ENCODE measurements at places on chromosomes 5 and 9. TPM values are rescaled to one million over a fixed set of nuclear protein-coding genes. Genes with fewer than 3 reads are reported as not detected.

MAMDC2 gene
- polyA plus RNA-seq: not detected

IL12B gene
- not detected for polyA plus RNA-seq

CLIC3 gene
- polyA plus RNA-seq: 4.5 TPM

EDIL3 gene
- not detected for polyA plus RNA-seq

BRINP1 gene
- polyA plus RNA-seq: not detected

MCC gene
- 2.4 TPM for polyA plus RNA-seq

CDX1 gene
- not detected for polyA plus RNA-seq

C5orf58 gene
- 1.1 TPM for polyA plus RNA-seq

SLC4A9 gene
- not detected for polyA plus RNA-seq

CDC25C gene
- 0.27 TPM for polyA plus RNA-seq

ZDHHC11 gene
- polyA plus RNA-seq: not detected

SPATA6L gene
- polyA plus RNA-seq: 0.50 TPM

FAT2 gene
- polyA plus RNA-seq: not detected

DMGDH gene
- polyA plus RNA-seq: 1.8 TPM

PCDHGA2 gene
- not detected for polyA plus RNA-seq

TMC1 gene
- polyA plus RNA-seq: not detected

FOXD4 gene
- polyA plus RNA-seq: not detected

RAB3C gene
- not detected for polyA plus RNA-seq

FAM200C gene
- polyA plus RNA-seq: 0.33 TPM

ADAMTSL1 gene
- not detected for polyA plus RNA-seq

OR1Q1 gene
- polyA plus RNA-seq: not detected

C5orf15 gene
- 28.2 TPM for polyA plus RNA-seq

CMYA5 gene
- not detected for polyA plus RNA-seq

IFNB1 gene
- not detected for polyA plus RNA-seq

NR4A3 gene
- polyA plus RNA-seq: 0.41 TPM

FBXL7 gene
- not detected for polyA plus RNA-seq

COL23A1 gene
- not detected for polyA plus RNA-seq

TERT gene
- not detected for polyA plus RNA-seq

IRGM gene
- 0.98 TPM for polyA plus RNA-seq

LMAN2 gene
- polyA plus RNA-seq: 227 TPM

OR1J1 gene
- not detected for polyA plus RNA-seq

TCERG1 gene
- polyA plus RNA-seq: 30.5 TPM

LPAR1 gene
- not detected for polyA plus RNA-seq

RGMB gene
- 4.3 TPM for polyA plus RNA-seq

ATG10 gene
- polyA plus RNA-seq: 13.2 TPM

ELL2 gene
- polyA plus RNA-seq: 3.7 TPM

SUB1 gene
- polyA plus RNA-seq: 848 TPM

GALNT12 gene
- 2.0 TPM for polyA plus RNA-seq

COL27A1 gene
- polyA plus RNA-seq: not detected

C7 gene
- not detected for polyA plus RNA-seq
